ENCODE measurements at places on chromosomes 2 and 18.
A peak's percentile ranks its signal among the peaks of the same experiment; 100 is the strongest.

DNA sequence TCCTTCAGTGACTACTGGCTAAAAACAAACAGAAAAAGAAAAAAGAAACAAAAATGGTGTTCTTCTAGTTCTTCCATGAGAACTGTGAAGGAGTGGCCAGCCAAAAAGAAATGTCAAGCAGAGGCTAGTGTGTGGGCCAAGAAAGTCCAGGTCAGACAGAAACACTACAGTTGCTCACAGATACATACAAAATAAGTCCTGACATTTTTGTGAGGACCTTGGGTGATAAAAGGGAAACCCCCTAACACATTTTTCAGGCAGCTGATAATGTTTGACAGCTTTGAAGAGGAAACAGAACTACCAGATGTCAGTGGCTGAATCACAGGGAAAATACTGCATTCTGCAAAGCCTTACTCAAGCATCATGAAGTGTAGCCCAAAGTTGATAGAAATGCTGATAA is 28.1 kb downstream of the ARHGAP25 start:
- peak; percentile 82 for DNase-seq

- DNase-seq: peak; percentile 33
Observed at GRCh38 chr2:31324016-31324633, 90.2 kb downstream of the EHD3 start.

- no peak for DNase-seq
Observed at GRCh38 chr2:172790404-172790803, 54.8 kb downstream of the RAPGEF4 start.

DNA sequence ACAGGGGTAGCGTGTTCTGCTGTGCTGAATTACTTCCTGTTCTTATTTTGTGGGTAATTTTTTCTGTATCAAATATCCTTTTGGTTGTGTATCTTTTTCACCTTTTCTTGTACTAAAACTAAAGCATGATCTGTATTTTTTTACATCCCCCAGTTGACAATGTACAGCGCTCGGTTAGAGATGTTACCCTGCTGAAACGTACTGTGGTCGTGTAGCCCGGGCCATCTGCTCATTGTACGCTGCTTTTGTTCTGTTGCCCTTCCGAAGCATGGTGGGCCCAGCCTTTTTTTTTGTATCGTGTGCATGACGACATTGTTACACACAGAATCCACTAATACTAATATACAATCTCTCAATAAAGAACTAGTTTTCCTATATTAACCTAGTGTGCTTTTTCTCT is 233.1 kb downstream of the HAUS1 start:
- DNase-seq: no peak

GRCh38 chr2:74334931-74335333 is 8.3 kb downstream of the SLC4A5 start:
- peak; percentile 71 for DNase-seq

DNA sequence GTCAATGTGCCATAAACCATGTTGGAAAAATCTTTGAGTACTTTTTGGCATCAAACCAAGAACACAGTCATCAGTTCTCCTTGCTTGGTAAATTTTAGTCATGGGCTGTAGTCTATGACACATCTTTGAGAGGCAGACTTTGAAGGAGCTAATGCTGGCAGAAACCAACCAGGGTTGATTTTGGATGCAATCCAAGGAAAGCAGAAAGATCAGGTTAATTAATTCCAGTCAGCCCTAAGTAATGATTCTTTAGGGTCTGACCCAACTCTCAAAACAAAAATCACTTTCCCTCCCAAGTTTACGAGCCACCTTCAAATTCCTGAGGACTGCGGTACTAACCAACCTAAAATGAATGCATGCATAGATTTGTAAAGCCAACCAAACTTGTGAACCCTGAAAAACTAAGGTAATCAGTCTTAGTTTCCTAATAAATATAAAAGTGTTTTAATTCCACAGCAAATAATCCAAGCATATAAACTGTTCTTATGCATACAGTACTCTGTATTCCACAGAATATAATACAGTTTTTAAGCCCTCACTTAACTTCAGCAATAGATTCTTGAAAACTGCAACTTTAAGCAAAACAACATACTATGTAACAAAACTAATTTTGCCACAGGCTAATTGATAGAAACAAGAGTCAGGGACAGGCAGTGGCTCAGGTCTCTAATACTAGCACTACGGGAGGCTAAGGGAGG is 22.0 kb downstream of the AP1S3 start:
- no peak for DNase-seq

- no peak for DNase-seq
Observed at GRCh38 chr2:207632575-207633493, 7.6 kb upstream of the METTL21A start.

- DNase-seq: no peak
Observed at GRCh38 chr2:112160283-112161250, 22.4 kb downstream of the FBLN7 start.

- no peak for DNase-seq
Observed at GRCh38 chr2:86476918-86477317, 35.7 kb downstream of the KDM3A start.

- DNase-seq: no peak
Observed at GRCh38 chr2:208036357-208036756, 11.0 kb upstream of the PLEKHM3 start.

GRCh38 chr2:160373263-160373662 is 120.3 kb downstream of the RBMS1 start:
- DNase-seq: no peak

DNA sequence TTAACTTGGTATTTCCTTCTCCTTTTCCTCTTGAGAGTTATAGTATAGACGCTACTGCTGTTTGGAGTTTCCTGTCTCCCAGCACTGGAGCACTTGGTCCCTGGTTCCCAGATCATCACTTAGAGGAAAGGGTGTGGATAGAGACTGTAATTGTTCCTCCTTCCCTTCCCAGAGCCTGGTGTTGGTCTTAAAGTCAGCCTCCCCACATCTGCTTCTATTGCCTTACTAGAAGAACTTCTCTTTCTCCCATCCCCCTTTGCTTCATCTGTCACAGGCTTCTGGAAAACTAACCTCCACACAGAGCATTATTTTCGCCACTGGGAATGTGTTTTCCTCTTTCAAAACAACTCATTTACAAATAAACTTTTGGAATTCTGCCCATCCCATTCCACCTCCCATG is 131.0 kb downstream of the CCDC85A start:
- no peak for DNase-seq

GRCh38 chr2:104704496-104705245 is 149.2 kb upstream of the POU3F3 start:
- DNase-seq: no peak

DNA sequence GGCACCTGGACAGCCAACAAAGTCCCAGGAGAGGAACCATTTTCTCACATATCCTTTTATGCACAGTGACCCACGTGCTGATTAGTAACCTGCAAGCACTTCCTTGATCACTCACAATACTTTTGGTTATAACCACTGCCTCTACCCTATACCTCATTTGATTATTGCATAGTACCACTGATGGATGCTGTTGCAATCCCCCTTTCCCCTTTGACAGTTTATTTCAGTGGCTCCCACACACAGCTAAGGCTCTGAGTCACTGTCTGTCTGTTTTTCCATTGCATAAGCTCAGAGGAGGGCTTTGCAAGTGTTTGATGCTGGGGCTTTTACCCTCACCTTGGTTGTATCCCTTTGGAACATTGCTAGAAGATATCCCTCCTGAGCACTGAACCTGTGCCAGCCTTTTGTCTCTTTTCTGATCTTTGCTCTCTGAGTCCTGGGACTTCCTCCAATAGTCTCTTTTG is 101.7 kb upstream of the RBBP8 start:
- no peak for DNase-seq

DNA sequence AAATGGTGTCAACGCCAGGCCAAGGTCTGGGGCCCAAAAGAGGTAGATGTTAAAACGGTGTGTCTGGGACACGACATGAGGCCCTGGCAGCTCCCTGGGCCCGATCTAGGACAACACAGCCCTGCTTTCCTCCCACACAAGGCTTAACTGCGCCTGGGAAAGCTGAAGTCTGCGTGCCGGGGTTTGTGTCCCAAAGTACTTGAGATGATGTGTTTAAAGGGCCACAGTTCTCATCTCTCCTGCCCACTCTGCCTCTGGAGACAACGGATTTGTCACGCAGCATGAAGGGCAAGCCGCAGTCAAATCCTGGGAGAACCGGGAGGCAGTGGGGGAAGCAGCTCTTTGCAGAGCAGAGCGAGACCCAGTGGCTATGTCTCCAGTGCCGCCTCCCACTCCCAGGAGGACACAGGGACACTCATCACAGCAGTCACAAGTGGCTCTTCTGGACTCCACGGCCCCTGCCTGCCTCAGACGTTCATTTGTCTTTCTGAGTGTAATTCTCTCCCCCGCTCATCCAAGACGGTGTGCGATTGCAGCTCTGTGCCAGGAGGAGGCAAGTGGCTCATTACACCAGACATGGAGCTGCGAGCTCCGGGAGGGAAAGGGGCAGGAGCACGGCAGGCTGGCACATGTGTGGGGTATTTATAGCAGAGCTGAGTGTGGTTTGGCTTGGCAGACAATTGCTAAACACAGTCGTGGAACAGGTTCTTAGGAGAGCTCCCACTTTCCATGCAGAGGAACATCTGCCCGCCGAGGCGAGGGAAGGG is 57.7 kb upstream of the SEMA4C start:
- DNase-seq: no peak

DNA sequence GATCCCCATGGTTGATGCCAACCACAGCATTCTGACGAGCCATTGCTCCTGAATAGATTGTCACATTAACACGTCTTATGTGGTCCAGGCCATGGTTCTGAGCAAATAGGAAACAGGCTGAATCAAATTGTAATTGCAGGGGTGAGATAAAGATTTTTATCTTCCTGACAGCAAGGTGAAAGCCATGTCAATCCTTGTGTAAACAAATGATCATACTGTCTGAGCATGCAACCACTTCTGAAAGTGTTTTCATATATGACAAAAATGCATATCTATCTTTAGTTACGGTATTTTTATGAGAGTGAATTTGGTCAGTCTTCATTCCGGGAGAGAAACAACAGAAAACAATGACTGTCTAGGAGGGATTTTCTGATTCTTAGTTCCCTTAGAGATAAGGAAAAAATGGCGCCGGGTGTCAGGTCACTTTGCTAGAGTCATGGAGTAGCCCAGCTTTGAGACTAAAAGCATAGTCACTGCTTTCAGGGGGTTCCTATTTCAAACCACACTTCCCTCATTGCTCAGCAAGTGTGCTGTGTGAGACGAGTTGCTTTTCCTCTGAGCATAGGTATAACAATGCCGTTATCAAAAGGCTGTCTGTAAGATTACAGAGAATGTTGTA is 958.9 kb downstream of the DCDC2C start:
- no peak for DNase-seq

- peak; percentile 63 for DNase-seq
Observed at GRCh38 chr2:27264253-27264752, 1.5 kb upstream of the SLC30A3 start.

DNA sequence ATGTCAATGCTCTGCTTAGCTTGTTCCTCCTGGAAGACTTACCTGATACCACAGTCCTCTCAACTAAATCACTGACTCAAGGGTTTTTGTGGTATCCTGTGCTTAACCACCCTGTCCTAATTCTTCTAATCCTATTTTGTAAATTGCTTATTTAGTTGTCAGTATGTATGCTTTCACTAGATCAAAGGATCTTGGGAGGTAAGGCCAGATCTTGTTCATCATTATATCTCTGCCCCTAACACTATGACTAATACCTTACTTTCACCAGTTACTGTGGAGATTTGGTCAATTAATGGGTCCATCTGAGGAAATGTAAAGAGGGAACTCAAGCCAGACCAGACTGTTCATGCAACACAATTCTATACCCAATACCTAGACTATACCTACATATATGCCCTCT is 203.2 kb downstream of the GULP1 start:
- no peak for DNase-seq

GRCh38 chr2:195168369-195168768 is 488.7 kb upstream of the SLC39A10 start:
- no peak for DNase-seq

DNA sequence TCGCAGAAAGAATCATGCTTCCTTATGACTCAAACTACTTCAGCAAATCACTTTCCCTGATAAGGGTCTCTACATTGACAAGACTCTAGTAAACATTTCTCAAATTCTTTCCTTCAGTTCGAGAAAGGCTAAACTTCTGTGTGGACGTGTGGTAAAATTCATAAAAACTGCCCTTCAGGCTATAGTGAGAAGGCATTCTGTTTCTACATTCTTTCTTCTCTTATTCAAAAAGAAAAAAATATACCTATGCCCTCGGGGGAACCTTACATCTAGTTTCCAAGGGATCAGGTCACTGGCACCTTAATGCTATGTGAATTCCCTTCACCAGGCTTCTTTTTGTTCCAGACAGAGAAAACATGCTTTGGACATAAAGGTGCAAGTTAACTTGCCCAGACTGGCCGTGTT is 4.9 kb downstream of the VIT start:
- no peak for DNase-seq

DNA sequence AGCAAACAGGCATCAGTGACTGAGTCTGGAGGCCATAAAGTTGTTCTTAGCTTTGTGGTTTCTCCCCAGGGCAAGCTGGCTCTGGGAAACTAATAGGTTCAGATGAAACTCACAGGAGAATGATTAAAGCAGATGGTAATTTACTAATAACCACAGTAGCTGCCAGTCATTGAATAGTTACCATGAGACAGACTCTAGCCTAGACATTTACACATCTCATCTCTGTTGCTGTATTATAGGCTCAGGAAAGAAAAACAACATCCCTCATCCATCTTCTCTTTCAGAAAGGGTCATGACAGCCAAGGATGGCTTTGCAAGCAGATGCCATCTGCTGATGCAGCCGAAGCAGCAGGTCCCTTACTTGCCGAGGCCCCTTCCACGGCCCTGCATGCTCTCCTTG is 314.0 kb upstream of the ID2 start:
- no peak for DNase-seq

DNA sequence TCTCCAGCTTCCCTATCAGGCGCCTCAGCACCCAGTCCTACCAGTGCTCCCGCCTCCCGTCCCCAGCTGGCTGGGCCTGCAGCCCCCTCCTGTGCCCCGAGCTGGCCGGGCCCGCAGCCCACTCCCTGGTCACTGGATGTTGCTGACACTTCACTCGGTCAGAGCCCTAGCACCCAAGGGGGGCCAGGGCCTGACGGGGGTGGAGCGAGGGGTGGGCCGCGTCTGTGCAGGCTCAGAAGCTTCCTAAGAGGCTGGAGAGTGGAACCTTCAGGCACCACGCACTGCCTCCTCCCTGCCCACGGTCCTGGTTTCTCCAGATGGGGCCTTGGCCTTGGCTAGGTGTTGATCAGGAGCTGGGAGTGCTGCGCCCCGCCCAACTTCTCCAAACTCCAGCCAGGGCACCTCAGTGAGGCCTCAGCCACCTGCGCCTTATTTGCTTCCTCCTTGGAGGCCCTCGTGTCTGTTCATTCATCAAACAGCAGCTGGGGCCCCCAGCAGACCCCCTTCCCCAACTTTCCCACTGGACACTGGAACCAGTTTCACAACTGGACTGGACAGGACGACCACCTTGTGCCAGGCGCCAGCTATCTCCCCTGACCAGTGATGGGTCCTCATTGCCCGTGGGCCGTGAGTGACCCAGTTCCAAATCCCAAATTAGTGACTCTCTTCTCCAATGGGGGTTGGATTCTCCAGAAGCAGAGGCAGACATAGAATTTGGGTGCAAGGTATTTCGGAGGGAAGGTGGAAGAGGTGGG is 16.7 kb downstream of the CAPN10 start:
- no peak for DNase-seq

DNA sequence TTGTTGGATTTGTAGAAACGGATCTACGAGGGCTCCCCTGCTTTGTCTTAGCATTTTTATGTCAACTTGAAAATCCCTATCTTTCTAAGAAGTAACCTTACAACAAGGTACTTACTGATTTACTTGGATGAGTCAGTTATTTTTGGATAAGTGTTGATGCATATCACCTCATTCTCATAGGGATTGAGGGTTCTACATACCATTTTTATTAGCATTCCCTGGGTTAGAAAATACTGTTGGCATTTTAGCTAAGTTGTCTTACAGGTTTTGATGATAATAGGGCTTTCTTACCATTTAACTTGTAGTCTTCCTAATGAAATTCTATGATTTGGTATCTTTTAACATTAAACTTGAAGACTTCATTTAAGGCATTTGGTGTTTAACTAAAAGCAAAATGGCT is 125.2 kb downstream of the UBE2E3 start:
- no peak for DNase-seq

Measured in natural killer cell (primary cell).